ENCODE measurements at places on chromosomes 1 and 21. TPM values are rescaled to one million over a fixed set of nuclear protein-coding genes. Genes with fewer than 3 reads are reported as not detected.
A peak's percentile ranks its signal among the peaks of the same experiment; 100 is the strongest.

GRCh38 chr1:55531644-55532043, 316.5 kb upstream of the USP24 start:
- DNase-seq, result no peak
- no peak overlapping the region for H3K27ac ChIP-seq
- no peak overlapping the region for H3K4me3 ChIP-seq

REG4 gene
- not detected for total RNA-seq

DNA sequence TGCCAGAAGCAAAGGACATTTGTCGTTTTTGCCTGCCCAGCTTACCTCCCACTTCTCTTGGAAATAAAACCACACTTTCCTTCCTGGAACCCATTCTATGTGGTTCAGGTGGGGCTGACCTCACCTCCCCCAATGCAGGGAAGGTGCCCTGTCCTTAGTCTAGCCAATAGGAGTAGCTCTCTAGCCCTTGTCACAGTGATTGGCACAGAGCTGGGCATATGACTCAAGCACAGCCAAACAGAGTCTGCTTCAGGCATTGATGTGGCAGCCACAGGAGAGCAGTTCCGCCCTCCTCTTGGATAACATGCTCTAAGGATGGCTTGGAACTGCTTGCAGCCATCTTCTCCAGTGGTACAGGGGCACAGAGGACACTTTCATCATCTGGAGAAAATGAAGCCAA, 134.0 kb downstream of the LRIG2 start:
- no peak overlapping the region for H3K4me3 ChIP-seq
- no peaks in the 10 kb centered on the region for H3K27me3 ChIP-seq
- peak overlapping the region; percentile 21 for H3K27ac ChIP-seq

- DNase-seq, result peak; percentile 59
- no peaks in the 10 kb centered on the region for H3K4me1 ChIP-seq
- H3K27ac ChIP-seq, result no peak overlapping the region
- no peak overlapping the region for H3K4me3 ChIP-seq
These were observed 598.2 kb downstream of the PLPP3 start for GRCh38 chr1:55981010-55981650.

DNA sequence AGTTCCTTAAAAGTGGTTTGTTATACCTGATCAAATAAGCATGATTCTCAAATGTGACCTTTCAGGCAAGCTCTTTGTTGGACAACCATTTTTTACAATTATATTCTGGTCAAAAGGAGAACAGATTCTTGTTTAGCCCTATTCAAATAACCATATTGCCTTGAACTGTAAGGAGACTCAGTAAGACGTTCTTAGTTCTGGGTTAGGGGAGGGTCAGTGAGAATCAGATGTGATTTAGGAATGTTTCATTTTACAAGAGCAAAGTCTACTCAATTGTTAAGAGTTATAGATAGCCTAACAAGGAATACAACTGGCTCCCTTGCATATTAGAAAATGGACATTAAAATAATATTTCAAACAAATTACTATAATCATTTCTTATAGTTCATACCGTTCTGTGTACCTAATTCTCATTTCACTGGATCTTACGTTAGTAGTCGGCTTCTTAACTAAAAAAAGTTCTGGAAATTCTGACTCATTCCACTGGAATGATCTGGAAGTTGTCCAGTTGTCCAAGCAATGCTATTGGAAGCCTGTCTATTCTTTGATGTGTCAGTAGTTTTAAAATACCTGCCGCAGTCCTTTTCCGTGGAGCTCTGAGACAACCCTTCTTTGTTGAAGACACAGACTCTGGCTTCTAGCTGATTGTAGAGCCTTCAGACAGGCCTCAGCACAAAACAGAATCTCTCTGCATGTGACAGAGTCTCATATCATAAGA, 88.8 kb downstream of the MAST2 start:
- H3K27ac ChIP-seq, result peak overlapping the region; percentile 93
- no peaks in the 10 kb centered on the region for H3K36me3 ChIP-seq
- no peak overlapping the region for H3K4me3 ChIP-seq
- DNase-seq, result peak; percentile 60
- no peaks in the 10 kb centered on the region for H3K27me3 ChIP-seq

LCE1E gene
- total RNA-seq, result not detected

- no peak overlapping the region for H3K4me3 ChIP-seq
- no peak for DNase-seq
- no peaks in the 10 kb centered on the region for H3K4me1 ChIP-seq
- H3K27me3 ChIP-seq, result no peaks in the 10 kb centered on the region
- no peaks in the 10 kb centered on the region for H3K36me3 ChIP-seq
These were observed 79.5 kb downstream of the EVI5 start for GRCh38 chr1:92705446-92705845.

DNA sequence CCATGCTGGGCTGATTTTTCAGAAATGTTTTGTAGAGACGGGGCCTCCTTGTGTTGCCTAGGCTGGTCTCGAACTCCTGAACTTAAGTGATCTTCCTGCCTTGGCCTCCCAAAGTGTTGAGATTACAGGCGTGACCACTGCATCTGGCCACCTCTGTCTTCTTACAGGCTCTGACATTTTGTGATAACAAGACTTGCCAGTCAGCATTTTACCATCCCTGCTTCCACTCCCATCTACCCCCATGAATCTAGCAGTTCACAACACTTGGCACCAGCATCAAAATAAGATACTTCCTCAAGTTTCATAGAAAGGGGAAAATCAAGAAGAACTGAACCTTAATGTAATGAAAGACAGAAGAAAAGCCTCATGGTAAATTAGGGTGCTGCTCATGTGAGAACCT, 32.4 kb downstream of the SLC35F3 start:
- DNase-seq, result no peak
- no peak overlapping the region for H3K27ac ChIP-seq
- H3K4me3 ChIP-seq, result no peak overlapping the region
- no peaks in the 10 kb centered on the region for H3K27me3 ChIP-seq
- no peaks in the 10 kb centered on the region for H3K36me3 ChIP-seq

OR10Z1 gene
- total RNA-seq, result not detected

CFAP141 gene
- 3.2 TPM for total RNA-seq

GRCh38 chr1:158864595-158864994, 33.4 kb downstream of the MNDA start:
- no peak overlapping the region for H3K4me3 ChIP-seq
- no peaks in the 10 kb centered on the region for H3K27me3 ChIP-seq
- H3K36me3 ChIP-seq, result no peaks in the 10 kb centered on the region
- H3K4me1 ChIP-seq, result no peaks in the 10 kb centered on the region

- peaks cover 9% of the 10 kb centered on the region for H3K4me1 ChIP-seq
- H3K36me3 ChIP-seq, result peaks cover 24% of the 10 kb centered on the region
- peaks cover 17% of the 10 kb centered on the region for H3K27me3 ChIP-seq
- peak overlapping the region; percentile 26 for H3K4me3 ChIP-seq
- no peak overlapping the region for H3K27ac ChIP-seq
These were observed 765 bp upstream of the BMP8A start for GRCh38 chr1:39490596-39491145.

DNA sequence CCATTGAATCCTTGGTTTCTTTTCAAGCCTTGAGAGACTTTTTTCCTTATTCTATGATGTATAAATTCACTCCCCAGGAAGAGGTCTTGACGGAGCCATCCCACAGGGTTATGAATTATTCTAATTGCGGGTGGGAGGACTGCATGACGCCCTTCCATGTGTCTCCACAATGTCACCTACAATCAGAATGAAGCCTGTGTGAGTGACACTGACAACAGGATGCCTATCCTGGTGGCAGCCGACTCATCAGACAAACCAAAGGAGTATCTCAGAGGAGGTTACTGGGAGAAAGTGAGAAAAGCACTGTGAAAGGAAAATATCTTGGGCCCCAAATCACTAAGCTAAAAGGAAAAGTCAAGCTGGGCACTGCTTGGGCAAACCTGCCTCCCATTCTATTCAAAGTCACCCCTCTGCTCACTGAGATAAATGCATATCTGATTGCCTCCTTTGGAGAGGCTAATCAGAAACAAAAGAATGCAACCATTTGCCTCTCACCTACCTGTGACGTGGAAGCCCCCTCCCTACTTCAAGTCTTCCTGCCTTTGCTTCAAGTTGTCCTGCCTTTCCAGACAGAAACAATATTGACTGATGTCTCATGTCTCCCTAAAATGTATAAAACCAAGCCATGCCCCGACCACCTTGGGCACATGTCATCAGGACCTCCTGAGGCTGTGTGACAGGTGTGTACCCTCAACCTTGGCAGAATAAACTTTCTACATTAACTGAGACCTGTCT, 98.4 kb downstream of the SMYD2 start:
- no peak for DNase-seq
- no peaks in the 10 kb centered on the region for H3K27me3 ChIP-seq
- no peaks in the 10 kb centered on the region for H3K4me1 ChIP-seq
- peaks cover 15% of the 10 kb centered on the region for H3K36me3 ChIP-seq
- no peak overlapping the region for H3K4me3 ChIP-seq

DNA sequence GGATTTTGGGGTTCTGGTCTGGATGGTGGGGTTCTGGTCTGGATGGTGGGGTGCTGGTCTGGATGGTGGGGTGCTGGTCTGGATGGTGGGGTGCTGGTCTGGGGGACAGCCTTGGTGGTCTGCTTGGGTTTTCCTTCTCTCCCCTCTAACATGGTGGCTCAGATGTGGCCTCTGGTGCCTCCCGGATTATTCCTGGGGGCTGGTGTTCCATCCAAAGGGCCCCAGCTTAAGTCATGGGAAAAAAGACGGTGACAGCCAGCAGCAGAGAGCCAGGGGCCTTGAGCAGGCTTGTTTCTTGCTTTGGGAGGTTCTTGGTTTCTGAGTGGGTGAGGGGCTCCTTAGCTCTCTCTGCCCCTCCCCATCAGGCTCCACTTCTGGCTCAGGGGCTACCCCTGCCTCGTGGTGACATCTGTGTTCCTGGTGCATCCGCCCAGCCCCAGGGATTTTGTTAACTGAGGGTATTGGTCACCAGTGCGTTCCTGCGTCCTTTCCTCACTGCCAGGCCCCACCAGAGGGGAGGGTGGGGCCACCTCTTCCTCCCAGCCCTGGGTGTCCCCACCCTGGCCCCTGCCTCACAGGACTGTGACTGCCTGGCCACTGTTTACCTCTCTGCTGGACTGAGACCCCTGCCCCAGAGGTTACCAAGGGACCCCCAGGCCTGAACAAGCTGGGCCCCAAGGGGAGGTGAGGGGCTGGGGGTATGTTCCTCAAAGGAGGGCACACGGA, 43.2 kb upstream of the ACTRT2 start:
- no peak overlapping the region for H3K27ac ChIP-seq
- no peak overlapping the region for H3K4me3 ChIP-seq
- no peak for DNase-seq
- no peaks in the 10 kb centered on the region for H3K27me3 ChIP-seq
- no peaks in the 10 kb centered on the region for H3K4me1 ChIP-seq

DNA sequence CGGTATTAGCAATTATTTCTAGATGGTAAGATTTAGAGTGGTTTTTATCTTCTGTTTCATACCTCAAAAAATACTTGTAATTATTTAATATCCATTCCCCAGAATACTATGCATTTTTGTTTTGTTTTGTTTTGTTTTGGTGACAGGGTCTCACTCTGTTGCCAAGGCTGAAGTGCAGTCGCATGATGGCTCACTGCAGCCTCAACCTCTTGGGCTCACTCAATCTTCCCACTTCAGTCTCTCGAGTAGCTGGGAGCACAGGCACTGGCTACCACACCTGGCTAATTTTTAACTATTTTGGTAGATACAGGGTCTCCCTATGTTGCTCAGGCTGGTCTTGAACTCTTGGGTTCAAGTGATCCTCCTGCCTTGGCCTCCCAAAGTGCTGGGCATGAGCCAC, 252.7 kb downstream of the AKT3 start:
- H3K27me3 ChIP-seq, result no peaks in the 10 kb centered on the region
- no peak for DNase-seq
- no peak overlapping the region for H3K27ac ChIP-seq
- no peak overlapping the region for H3K4me3 ChIP-seq

GRCh38 chr1:7888248-7889081, 35.6 kb upstream of the UTS2 start:
- H3K27me3 ChIP-seq, result no peaks in the 10 kb centered on the region
- no peak overlapping the region for H3K27ac ChIP-seq

TRAF3IP3 gene
- total RNA-seq, result 8.3 TPM

GRCh38 chr1:155250246-155250632, 5.0 kb downstream of the ENTREP3 start:
- H3K4me3 ChIP-seq, result no peak overlapping the region
- DNase-seq, result no peak
- no peaks in the 10 kb centered on the region for H3K27me3 ChIP-seq
- H3K4me1 ChIP-seq, result peaks cover 10% of the 10 kb centered on the region
- H3K27ac ChIP-seq, result no peak overlapping the region

DNA sequence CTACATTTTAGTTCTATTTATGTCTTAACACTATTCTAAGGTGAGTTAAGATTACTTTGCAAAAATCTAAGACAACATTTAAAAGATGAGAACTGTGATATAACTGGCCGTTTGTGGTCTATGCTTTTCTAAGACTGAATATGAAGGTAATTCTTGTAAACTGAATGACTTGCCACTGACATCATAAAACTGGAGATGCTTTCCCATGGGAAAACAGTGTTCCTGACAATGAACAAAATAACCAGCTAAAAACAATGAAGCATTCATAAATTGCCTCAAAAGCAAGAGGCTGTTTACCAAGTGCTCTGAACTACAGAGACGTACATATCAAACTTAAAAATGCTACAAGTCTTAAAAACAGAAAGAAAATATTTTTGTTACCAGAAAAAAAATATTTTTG, 54.7 kb downstream of the APP start:
- H3K27me3 ChIP-seq, result no peaks in the 10 kb centered on the region
- H3K4me3 ChIP-seq, result no peak overlapping the region
- peaks cover 15% of the 10 kb centered on the region for H3K4me1 ChIP-seq
- peaks cover 4% of the 10 kb centered on the region for H3K36me3 ChIP-seq
- DNase-seq, result no peak

DNA sequence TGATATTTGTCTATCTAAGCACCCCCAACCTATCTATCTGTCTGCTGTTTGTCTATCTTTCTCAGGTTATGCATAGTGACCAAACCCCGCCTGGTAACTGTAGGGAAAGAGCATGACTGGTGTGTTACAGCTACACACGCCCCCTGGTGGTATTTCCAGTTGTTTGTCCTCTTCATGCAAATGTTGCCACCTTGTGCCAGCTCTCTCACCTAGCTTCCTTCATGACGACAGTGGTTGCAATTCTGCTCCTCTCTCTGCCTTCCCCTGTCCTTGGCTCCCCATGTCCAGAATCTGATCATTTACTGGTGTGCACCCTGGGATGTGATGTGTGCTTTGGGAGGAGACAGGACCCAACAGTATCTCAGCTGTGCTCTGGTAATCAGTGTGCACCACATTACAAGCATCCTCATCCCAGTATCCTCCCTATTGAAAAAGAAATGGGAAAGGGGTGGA, 8.1 kb upstream of the INKA2 start:
- peaks cover 2% of the 10 kb centered on the region for H3K27me3 ChIP-seq
- no peaks in the 10 kb centered on the region for H3K4me1 ChIP-seq
- DNase-seq, result peak; percentile 49

- DNase-seq, result no peak
- no peaks in the 10 kb centered on the region for H3K4me1 ChIP-seq
- no peak overlapping the region for H3K27ac ChIP-seq
- no peaks in the 10 kb centered on the region for H3K27me3 ChIP-seq
These were observed 30.5 kb downstream of the C4BPA start for GRCh38 chr1:207134581-207134980.

DNA sequence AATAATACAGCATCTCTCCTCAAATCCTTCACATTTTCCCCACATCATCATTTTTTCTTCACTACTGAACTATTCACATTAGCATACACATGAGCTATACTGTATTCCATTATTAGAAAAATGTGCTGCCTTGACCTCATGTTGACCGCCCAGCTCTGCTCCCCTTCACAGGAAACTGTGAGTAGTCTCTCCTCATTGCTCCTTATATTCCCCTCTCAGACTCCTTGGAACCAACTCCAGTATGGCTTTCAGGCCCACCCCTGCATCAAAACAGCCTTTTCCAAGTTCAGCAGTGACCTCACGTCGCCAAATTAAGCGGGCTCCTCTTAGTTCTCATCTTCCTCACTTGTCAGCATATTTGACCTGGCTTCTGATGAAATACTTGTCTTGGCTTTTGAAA, 59.2 kb upstream of the SPAG17 start:
- H3K36me3 ChIP-seq, result no peaks in the 10 kb centered on the region
- no peak for DNase-seq
- H3K4me3 ChIP-seq, result no peak overlapping the region
- H3K27ac ChIP-seq, result no peak overlapping the region
- H3K4me1 ChIP-seq, result no peaks in the 10 kb centered on the region
- no peaks in the 10 kb centered on the region for H3K27me3 ChIP-seq
